ENCODE measurements at places on chromosomes 2 and 18.

DNA sequence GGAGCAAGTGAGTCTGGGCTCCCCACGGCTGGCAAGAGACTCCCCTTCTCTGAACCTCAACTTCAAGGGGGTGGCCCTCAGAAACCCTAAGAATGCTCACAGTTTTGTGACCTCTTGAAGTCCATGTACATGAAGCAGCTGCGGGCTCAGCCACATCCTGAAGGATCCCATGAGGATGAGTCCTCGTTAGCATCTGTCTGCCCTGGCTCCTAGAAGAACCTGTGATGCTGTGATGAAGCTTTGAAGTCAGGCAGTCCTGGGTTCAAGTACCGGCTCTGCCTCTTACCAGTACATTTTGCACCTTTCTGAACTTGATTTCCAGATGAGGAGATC lies 38.1 kb downstream of the SDC1 start:
- H3K4me3 ChIP-seq, result no peak overlapping the region
- H3K27me3 ChIP-seq, result no peaks in the 10 kb centered on the region
- no peaks in the 10 kb centered on the region for H3K36me3 ChIP-seq
- DNase-seq, result no peak
- no peak overlapping the region for H3K27ac ChIP-seq
- H3K4me1 ChIP-seq, result no peaks in the 10 kb centered on the region

DNA sequence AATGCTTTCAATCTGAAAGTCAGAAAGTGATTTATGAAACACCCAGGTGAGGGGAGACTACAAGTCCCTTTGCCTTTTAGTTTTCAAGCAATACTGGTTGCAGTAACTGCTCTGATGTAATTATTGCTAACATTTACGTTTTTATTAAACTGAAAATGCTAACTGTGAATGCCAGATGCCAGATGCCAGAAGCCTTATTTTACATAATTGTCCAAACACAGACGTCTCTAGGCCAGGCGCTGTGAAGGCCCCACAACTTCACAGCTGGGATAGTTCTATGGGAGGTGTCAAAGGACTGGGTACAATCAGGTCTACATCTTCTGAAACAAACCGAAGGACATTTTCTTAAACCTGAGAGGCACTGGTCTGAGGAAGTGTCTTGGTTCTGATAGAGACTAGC lies 27.5 kb upstream of the MSGN1 start:
- H3K27me3 ChIP-seq, result no peaks in the 10 kb centered on the region
- H3K36me3 ChIP-seq, result no peaks in the 10 kb centered on the region
- H3K27ac ChIP-seq, result no peak overlapping the region
- no peak overlapping the region for H3K4me3 ChIP-seq
- H3K4me1 ChIP-seq, result no peaks in the 10 kb centered on the region
- no peak for DNase-seq

DNA sequence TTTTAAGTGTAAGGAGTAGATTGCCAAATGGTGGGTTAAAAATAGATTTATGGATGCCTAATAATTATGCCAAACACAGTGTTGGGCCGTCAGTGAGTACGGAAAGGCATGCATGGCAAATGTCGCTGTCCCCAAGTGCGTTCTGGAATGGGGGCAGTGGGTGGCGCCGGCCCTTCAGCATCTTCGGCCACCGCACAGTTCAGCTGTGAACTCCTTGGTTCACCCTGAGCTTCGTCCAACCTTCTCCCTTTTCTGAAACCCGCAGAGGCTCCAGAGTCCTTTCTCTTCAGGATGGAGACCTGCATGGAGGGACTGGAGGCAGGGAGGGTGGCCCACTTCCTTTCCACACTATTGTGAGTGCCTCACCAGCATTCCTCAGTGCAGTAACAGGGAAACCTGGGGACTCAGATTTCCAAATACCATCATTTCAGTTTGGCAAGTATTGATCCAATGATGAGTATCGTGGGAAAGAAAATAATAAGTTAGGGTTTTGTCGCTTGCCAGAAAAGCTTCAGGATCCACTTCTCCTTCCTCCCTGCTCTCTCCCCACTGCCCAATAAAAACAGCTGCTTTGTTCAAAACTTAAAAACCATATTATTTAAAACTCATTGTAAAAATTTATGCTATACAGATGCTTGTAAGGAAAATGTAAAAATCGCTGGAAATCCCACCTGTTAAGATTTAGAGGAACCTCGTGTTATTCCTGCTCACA lies 74.6 kb upstream of the TXNDC2 start:
- H3K4me3 ChIP-seq, result no peak overlapping the region
- H3K4me1 ChIP-seq, result peaks cover 13% of the 10 kb centered on the region
- H3K36me3 ChIP-seq, result no peaks in the 10 kb centered on the region
- no peaks in the 10 kb centered on the region for H3K27me3 ChIP-seq
- H3K27ac ChIP-seq, result peak overlapping the region; percentile 75

DNA sequence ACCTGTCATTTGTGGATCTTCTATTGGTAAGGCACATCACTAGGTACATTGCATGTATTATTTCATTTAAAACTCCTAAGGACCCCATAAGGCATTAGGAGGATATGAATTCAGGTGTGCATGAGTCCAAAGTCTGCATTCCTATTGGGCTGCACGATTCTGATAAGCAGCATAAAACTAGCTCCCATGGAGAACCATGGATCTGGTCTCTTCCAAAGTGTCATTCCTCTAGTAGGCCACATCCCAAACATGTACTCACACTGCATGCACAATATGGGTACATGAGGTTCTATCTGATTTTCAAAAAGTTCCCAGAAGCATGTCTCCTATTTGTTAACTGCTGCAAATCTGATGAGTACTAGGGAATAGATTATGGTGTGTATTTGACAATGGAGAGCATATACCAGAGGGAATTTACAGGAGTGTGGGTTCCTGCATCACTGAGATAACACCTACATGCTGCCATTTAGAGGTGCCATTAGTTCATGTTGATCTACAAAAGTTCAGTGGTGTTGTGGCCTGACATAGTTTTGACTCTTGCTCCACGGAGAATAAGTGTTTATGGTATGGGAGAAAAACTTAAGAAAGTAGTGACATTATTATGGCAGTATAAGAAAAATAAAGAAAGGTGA lies 11.3 kb downstream of the CYTIP start:
- DNase-seq, result no peak
- H3K27me3 ChIP-seq, result no peaks in the 10 kb centered on the region
- no peaks in the 10 kb centered on the region for H3K4me1 ChIP-seq
- no peaks in the 10 kb centered on the region for H3K36me3 ChIP-seq
- H3K4me3 ChIP-seq, result no peak overlapping the region

GRCh38 chr18:14767474-14767873 lies 19.5 kb downstream of the ANKRD30B start:
- H3K4me3 ChIP-seq, result no peak overlapping the region
- no peak for DNase-seq
- no peaks in the 10 kb centered on the region for H3K36me3 ChIP-seq
- no peaks in the 10 kb centered on the region for H3K4me1 ChIP-seq
- H3K27me3 ChIP-seq, result no peaks in the 10 kb centered on the region

DNA sequence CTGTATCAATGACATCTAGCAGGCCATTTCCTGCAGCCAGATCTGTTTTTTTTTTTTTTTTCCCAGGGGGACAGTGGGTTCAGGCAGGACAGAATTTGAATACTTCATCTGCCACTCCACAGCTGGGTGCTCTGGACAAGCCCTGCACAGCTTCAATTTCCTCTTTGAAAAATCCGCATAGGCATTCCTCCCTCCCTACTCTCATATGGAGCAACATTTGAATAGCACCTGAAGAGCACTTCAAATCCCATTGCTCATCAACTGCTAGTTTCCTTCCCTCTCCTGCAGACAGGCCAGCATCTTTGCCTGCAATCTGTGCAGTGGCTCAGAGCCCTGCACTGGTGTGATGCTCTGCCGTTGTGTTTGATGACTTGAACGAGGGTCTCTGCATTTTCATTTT lies 326.3 kb downstream of the TSN start:
- DNase-seq, result no peak
- no peak overlapping the region for H3K4me3 ChIP-seq
- no peak overlapping the region for H3K27ac ChIP-seq
- H3K4me1 ChIP-seq, result no peaks in the 10 kb centered on the region

DNA sequence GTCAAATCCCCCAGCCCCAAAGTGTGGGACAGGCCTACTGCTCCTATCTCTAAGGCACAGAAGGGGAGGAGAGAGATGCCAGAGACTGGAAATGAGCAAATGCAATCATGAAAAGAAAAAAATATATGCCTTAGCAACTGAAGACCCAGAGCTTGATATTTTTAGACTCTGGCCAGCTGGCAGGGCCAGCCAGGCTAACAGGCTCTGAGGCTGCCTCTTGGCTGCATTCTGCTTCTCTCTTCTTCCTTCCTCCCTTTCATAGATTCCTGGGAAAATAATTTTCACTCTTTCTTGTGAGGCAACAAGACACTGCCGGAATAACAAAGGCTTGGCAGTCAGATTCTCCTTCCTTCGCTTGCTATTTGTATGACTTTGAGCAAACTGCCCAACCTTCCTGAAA lies 209.1 kb downstream of the RAD51AP2 start:
- H3K4me1 ChIP-seq, result no peaks in the 10 kb centered on the region
- H3K4me3 ChIP-seq, result no peak overlapping the region
- no peak overlapping the region for H3K27ac ChIP-seq
- H3K36me3 ChIP-seq, result no peaks in the 10 kb centered on the region
- no peaks in the 10 kb centered on the region for H3K27me3 ChIP-seq
- DNase-seq, result no peak

DNA sequence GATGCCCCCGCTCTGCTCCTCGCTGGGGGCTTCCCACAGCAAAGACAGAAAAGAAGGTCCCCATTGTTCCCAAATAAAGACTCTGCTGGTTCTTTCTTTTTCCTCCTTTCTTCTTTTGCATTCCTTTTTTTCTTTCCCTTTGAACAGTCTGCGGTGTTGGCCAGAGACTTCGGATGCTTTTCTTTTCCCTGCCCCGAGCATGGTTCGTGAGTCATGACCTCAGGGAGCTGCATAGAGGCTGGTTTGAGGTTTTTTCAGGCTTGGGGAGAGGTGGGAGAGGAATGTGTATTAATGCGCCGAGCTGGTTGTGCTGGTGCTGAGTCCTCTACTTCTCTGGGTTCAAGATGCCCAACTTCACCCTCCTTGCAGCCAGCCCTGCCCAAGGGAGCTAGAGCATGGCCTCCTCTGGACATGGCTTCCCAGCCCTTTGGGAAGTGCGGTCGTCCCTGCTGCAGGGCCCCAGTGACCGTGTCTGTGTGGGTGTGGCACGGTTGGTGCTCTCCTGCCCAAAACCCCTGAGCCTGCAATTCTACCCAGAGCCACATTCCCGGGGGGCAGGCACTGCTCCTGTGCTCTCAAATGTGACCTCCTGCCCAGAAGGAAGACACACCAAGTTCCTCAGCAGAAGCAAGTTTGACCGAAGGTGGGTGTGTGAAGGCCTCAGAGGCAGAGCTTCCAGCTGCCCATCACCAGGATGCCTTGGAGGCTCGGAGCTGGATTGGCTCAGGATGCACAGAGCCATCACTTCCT lies 9.0 kb upstream of the ARHGEF4 start:
- H3K4me1 ChIP-seq, result no peaks in the 10 kb centered on the region
- no peaks in the 10 kb centered on the region for H3K36me3 ChIP-seq
- no peak overlapping the region for H3K27ac ChIP-seq
- H3K4me3 ChIP-seq, result no peak overlapping the region
- H3K27me3 ChIP-seq, result no peaks in the 10 kb centered on the region

- no peak for DNase-seq
- H3K4me3 ChIP-seq, result no peak overlapping the region
- H3K27me3 ChIP-seq, result no peaks in the 10 kb centered on the region
- H3K36me3 ChIP-seq, result no peaks in the 10 kb centered on the region
Observed at GRCh38 chr2:65960953-65961352, 474.0 kb upstream of the MEIS1 start.

DNA sequence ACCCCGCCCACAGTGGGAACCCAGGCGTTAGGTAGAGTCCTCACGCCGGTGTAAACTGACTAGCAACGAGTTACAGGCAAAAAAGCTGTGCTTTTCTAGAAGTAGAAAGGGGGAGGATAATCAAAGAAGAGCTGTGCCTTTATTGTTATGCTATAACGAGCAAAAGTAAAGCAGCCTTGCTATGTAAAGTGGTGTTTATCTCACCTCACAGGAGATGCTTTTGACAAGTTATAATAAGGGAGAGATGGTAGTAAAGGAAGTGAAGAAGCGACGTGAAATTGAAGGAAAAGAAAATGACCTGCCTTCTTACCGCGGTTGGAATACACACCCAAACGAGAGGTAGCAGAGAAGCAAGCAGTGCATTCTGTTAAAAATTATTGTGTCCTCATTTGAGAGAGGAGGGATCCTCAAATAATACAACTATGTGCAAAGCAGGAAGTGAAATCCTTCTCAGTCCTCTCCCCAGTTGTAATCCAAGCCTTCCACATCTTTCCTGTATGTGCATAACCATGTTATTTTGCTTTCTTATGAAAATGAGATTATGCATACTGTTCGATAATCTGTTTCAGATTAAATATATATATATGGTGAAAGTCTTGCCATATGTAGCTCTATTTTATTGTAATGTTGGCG lies 962 bp downstream of the TANK start:
- H3K4me3 ChIP-seq, result peak overlapping the region; percentile 95
- no peak for DNase-seq
- peak overlapping the region; percentile 98 for H3K27ac ChIP-seq
- H3K27me3 ChIP-seq, result no peaks in the 10 kb centered on the region

DNA sequence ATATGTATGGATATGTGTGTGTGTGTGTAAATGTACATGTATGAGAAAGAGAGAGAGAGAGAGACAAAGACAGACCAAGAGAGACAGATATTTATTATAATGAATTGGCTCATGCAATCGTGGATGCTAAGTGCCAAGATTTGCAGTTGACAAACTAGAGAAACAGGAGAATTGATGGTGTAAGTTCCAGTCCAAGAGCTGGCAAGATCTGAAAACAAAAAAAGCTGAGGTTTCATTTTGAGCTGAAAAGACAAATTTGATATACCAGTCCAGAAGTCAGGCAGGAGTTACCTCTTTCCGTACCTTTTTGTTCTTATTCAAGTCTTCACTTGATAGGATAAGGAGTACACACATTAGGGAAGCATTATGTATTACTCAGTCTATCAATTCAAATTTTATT lies 157.8 kb downstream of the COPS8 start:
- DNase-seq, result no peak
- H3K27me3 ChIP-seq, result no peaks in the 10 kb centered on the region
- no peak overlapping the region for H3K4me3 ChIP-seq
- H3K36me3 ChIP-seq, result no peaks in the 10 kb centered on the region
- no peaks in the 10 kb centered on the region for H3K4me1 ChIP-seq

- H3K27me3 ChIP-seq, result no peaks in the 10 kb centered on the region
- no peak overlapping the region for H3K27ac ChIP-seq
- DNase-seq, result no peak
- no peak overlapping the region for H3K4me3 ChIP-seq
- no peaks in the 10 kb centered on the region for H3K36me3 ChIP-seq
- H3K4me1 ChIP-seq, result no peaks in the 10 kb centered on the region
Observed at GRCh38 chr2:111535404-111535803, 348.6 kb downstream of the ANAPC1 start.

DNA sequence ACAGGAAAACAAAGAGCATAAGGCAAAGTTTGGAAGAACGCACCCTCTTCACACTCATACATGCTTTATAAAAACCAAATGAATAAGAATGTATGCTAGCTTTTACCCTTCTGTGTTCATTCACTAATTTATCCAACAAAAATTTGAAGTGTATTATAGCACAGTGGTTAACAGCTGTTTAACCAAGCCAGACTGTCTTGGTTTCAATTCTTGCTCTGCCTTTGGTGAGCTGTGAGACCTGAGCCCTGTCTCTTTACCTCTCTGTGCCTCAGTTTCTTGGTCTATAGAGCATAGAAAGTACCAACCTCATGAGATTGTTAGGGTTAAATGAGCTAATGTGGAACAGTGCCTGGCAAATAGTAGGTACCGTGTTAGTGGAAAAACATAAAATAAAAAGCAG lies 104.5 kb upstream of the TTC39C start:
- no peak overlapping the region for H3K4me3 ChIP-seq
- no peaks in the 10 kb centered on the region for H3K27me3 ChIP-seq
- DNase-seq, result no peak
- H3K27ac ChIP-seq, result no peak overlapping the region
- no peaks in the 10 kb centered on the region for H3K36me3 ChIP-seq
